ENCODE measurements at places on chromosomes 7 and 10.

DNA sequence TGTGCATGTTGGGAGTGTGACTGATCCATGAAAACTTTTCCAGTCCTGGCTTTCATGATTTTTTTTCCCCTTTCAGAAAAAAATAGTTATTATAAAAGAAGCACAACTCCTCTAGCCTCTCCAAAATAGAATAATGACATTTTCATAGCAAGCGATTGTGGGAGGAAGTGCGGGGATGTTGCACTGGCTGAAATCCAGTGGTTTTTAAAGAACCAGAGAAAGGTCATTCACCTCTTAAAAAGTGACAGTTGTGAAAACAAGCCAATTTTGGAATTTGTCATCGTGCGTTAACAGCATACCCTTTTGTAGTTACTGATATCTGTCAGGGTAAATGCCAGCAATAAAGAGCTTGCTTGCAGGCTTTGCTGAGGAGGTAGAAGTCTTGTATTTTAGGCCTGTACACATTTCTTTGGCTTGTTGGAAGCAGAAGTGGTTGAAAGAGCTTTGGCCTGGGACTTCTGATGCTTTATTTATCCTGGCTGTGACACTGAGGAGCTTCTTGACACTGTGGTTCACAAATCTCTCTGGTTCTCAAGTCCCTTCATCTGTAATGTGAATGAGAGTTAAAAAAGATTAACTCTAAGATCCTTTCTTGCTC, 545.9 kb downstream of the REEP3 start:
- DNase-seq: no peak

- no peak for DNase-seq
Measured at GRCh38 chr10:112769611-112770370, 180.3 kb upstream of the TCF7L2 start.

DNA sequence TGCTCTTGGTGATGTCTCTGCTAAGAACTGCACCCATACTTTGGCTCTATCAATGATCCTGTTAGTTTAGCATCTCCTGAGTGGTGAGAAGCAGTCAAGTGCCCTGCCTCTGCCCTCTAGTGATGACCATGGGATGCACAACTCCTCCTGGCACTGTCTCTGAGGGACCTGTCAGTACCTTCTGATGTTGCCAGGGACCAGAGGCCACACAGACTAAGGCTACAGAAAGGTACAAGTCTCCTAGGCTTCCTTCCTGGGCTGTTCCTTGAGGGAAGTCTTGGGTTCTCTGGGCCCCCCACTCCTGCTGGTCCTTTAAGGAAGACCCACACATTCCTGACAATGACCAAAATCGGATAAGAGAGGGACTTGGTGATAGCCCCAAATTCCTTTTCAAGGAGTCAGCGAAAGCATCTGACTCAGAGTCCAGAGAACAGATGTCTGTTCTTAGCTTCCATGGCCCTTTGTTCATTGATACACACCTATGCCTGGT, 15.3 kb downstream of the NKX2-3 start:
- DNase-seq: no peak

DNA sequence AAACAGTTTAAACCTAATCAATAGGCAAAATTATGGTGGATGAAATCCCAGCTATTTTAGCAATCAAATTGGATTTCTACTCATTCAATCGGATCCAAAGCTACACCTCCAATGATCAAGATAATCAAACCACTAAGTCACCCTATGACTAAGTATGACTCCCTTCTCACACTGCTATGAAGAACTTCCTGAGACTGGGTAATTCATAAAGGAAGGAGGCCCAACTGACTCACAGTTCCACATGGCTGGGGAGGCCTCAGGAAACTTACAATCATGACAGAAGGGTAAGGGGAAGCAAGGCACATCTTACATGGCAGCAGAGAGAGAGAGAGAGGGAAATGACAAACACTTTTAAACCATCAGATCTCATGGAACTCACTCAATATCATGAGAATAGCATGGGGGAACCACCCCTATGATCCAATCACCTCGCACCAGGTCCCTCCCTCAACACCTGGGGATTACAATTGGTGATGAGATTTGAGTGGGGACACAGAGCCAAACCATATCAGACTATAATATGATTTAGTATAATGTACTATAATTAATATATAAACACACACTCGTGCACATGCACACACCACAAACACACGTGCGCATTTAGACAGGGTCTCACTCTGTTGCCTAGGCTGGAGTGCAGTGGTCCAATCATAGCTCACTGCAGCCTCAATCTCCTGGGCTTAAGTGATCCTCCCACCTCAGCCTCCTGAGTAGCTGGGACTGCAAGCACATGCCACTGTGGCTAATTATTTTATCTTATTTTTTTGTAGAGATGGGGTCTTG, 213.6 kb upstream of the FOXK1 start:
- no peak for DNase-seq

DNA sequence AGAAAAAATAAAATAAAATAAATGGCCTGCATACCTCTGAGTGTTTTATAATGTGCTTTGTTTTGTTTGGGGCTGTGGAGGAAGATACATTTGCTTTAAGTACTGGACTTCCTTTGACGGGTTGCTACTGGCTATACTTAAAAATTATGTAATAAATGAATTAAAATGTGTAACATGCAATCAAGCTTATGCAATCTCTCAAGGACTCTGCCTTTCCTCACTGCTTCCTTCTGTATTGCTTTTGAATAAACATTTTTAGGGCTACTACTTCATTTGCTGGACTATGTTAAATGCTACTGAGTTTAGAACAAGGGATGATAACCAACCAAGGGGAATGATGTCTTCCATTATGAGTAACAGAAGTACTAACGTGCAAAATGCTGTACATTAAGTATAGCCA, 91.6 kb downstream of the ETV1 start:
- DNase-seq: no peak

GRCh38 chr10:66931340-66931948, 5.6 kb downstream of the LRRTM3 start:
- no peak for DNase-seq

- no peak for DNase-seq
Measured at GRCh38 chr10:24310104-24310503, 101.2 kb downstream of the KIAA1217 start.

- no peak for DNase-seq
Measured at GRCh38 chr10:32941357-32941756, 16.7 kb downstream of the ITGB1 start.

- DNase-seq: no peak
Measured at GRCh38 chr10:33799944-33800323, 465.5 kb upstream of the NRP1 start.

DNA sequence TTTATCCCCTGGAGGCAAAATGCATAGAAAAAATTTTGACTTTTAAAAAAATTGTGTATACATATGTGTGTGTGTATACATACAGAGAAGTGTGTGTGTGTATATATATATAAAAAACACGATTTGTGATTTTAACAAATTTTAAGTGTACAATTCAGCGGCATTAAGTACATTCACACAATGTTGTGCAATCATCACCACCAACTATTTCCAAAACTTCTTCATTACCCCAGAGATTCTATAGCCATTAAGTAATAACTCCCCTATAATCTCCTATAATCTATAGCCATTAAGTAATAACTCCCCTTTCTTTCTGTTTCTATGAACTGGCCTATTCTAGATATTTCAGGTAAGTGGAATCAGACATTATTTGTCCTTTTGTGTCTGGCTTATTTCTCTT, 20.7 kb upstream of the CAMK2B start:
- no peak for DNase-seq

GRCh38 chr7:47066976-47067614, 514.8 kb downstream of the TNS3 start:
- no peak for DNase-seq

GRCh38 chr10:31194986-31195385, 124.0 kb upstream of the ZEB1 start:
- DNase-seq: no peak

DNA sequence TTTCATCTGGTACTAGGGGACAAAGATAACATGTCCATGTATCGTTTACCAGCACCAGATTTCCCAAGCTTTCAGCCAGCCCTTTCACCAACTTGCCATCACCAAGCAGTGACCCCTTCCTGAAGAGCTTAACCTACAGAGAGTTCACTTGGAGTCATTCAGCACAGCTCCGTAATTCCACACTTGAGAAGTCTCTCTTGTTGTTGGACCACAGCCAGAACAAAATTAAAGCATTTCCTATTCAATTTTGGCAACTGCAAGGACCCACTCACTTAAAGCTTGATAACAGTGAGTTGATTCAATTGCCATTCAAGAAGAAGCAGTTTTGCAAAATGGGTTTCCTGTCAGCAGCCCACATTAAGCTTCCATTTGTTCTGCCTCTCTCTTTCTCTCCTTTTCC, 88.5 kb upstream of the LRRTM3 start:
- DNase-seq: no peak

GRCh38 chr10:77358656-77359055, 279.0 kb downstream of the KCNMA1 start:
- no peak for DNase-seq

DNA sequence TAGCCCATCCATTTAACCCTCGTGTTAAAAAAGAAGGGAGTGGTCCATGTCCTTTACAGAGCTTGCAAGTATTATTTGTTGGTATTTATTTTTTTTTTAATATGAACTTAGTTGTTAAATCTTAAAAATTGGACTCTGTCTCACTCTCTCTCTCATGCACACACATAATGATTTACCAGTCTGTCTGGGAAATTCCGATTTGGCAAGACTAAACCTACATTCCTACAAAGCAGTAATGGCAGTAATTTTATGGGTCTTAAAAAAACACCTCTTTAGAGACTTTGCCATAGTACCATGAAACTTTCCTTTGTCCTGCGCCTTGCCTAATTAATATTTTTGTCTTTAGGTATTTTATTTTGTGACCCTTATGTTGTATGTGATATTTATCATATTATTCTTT, 239.5 kb upstream of the PPP1R3A start:
- no peak for DNase-seq

GRCh38 chr7:108181073-108181985, 51.2 kb upstream of the LAMB4 start:
- DNase-seq: no peak

- DNase-seq: no peak
Measured at GRCh38 chr10:66811211-66811610, 114.6 kb upstream of the LRRTM3 start.

DNA sequence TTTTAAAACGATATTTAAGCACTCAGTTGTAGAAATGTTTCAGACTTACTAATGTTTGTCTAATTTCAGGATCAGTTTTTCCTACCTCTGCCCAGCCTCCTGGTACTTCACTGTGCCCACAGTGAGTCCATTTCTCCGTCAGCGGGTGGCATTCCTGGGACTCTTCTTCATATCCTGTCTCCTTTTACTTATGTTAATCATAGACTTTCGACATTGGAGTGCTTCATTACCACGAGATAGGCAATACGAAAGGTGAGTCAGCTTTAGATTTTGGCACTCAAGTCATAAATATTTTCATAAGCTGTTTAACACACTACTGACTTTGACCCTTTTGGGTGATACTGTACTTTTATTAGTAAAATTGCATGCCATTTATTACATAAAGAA, 2.1 kb downstream of the ENTPD7 start:
- DNase-seq: no peak

Measured in pancreas (tissue), 10 donors.